ENCODE measurements at places on chromosomes 7 and 10.

- H3K27me3 ChIP-seq: peaks cover 50% of the 10 kb centered on the region
- H3K4me1 ChIP-seq: peaks cover 10% of the 10 kb centered on the region
- peaks cover 3% of the 10 kb centered on the region for H3K36me3 ChIP-seq
These were observed 162.2 kb downstream of the EGFR start for GRCh38 chr7:55180963-55181542.

- DNase-seq: no peak
- no peaks in the 10 kb centered on the region for H3K36me3 ChIP-seq
- peaks cover 5% of the 10 kb centered on the region for H3K4me1 ChIP-seq
- peak overlapping the region; percentile 27 for H3K27ac ChIP-seq
These were observed 38.0 kb upstream of the PCBD1 start for GRCh38 chr10:70926226-70927000.

DNA sequence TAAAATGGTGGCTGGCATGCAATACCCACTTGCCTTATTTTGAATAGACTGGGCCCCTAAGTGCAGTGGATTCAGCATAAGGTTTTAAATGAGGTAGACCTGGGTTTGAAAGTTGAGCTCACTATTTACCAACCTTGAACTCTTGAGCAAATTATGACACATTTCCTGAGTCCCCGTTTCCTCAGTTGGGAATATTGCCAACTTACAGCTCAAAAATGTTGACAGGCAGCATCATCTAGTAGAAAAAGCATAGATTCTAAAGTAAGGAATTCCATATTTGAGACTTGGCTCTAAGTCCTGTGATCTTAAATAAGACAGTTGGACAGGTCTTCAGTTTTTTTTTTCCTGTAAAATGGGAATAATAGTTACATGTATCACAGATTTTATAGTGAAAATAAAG is 305.5 kb downstream of the ACTR3B start:
- DNase-seq: no peak
- H3K27ac ChIP-seq: no peak overlapping the region
- no peaks in the 10 kb centered on the region for H3K36me3 ChIP-seq
- no peaks in the 10 kb centered on the region for H3K4me1 ChIP-seq
- H3K4me3 ChIP-seq: no peak overlapping the region

GRCh38 chr7:92988941-92989545 is 128.7 kb downstream of the SAMD9 start:
- no peak for DNase-seq
- no peak overlapping the region for H3K4me3 ChIP-seq
- H3K36me3 ChIP-seq: no peaks in the 10 kb centered on the region
- peaks cover 33% of the 10 kb centered on the region for H3K27me3 ChIP-seq
- no peak overlapping the region for H3K27ac ChIP-seq

GRCh38 chr10:114520453-114520852 is 116.2 kb upstream of the AFAP1L2 start:
- H3K27ac ChIP-seq: peak overlapping the region; percentile 30
- no peak for DNase-seq
- H3K27me3 ChIP-seq: no peaks in the 10 kb centered on the region
- H3K4me1 ChIP-seq: peaks cover 66% of the 10 kb centered on the region

DNA sequence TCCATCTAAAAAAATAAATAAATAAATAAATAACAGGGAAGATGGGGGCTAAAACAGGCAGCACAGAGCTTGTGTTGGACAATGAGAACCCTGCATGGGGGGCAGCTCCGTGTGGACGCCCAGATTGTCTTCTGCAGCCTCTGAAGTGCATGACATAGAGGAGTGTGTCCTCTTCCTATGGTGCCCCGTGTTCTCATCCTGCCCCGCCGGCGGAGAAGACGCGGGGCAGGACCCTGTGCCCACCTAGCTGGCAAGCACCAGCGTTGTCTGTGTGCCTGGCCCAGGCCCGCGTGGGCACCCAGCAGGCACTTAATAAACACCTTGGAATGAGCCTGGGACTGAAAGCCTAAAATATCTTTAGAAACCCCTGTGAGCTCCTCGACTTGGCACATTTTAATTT is 88.7 kb upstream of the DNAAF5 start:
- no peaks in the 10 kb centered on the region for H3K27me3 ChIP-seq
- no peak for DNase-seq
- no peak overlapping the region for H3K27ac ChIP-seq
- peaks cover 8% of the 10 kb centered on the region for H3K4me1 ChIP-seq
- H3K4me3 ChIP-seq: no peak overlapping the region
- peaks cover 9% of the 10 kb centered on the region for H3K36me3 ChIP-seq

DNA sequence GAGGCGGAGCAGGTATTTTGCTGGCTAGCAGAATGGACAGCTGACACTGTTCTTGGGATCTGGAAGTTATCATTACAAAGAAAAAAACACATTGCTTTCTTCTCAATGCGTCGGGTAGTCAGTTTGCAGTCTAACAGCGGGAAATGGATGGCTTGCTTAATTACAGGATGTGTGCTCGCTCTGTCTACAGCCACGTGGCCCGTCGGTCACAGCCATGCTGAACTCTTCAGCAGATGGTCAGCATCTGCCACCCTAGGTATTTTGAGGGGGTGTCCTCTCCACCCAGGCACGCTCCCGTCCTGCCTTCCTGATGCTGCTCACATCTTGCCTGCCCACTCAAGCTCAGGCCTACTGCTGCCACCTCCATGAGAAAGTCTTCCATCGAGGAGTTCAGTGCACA is 20.4 kb upstream of the INMT start:
- H3K36me3 ChIP-seq: no peaks in the 10 kb centered on the region
- H3K27ac ChIP-seq: no peak overlapping the region
- H3K4me3 ChIP-seq: no peak overlapping the region
- H3K27me3 ChIP-seq: no peaks in the 10 kb centered on the region
- no peak for DNase-seq

- peaks cover 17% of the 10 kb centered on the region for H3K36me3 ChIP-seq
- peaks cover 26% of the 10 kb centered on the region for H3K4me1 ChIP-seq
These were observed 1.2 kb upstream of the AHR start for GRCh38 chr7:17297243-17297642.

DNA sequence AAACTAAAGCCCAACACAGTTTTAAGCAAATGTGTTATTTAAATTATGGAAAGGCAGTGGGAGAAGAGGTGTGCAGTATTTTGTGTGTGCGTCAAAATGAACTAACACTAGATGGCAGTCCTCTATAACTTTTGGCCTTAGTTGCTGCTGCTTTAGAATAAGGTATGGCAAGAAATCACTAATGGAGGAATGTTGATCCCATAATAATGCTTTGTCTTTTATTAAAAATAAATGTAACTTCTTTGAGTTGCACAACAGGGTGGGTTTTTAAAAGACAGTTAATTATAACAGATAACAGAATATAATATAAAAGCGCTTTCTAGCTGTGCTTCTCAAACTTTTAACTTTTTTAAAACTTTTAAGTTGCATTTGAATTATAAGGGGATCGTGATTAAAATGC is 56.4 kb downstream of the BBS9 start:
- H3K4me1 ChIP-seq: peaks cover 5% of the 10 kb centered on the region
- no peak for DNase-seq
- H3K36me3 ChIP-seq: no peaks in the 10 kb centered on the region

DNA sequence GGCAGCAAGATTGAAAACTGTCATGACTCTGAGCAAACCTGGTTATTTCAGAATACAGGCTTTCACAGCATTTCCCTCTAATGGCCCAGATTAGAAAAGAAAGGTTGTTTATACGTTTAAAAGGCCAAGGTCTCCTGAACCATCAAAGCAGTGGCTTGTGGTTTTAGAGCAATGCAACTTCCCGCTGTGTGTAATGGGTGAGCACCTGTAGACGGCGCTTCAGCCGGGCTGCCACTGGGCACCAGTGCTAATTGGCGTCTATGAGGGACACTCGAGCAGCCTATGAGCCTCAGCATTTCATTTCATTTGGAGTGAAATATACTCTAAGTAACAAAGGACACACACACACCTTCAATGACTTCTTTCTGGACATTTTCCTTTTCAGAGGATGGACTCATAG is 671.0 kb upstream of the FZD8 start:
- H3K4me3 ChIP-seq: no peak overlapping the region
- H3K36me3 ChIP-seq: no peaks in the 10 kb centered on the region
- H3K27me3 ChIP-seq: no peaks in the 10 kb centered on the region
- no peak overlapping the region for H3K27ac ChIP-seq
- no peaks in the 10 kb centered on the region for H3K4me1 ChIP-seq

- H3K4me1 ChIP-seq: no peaks in the 10 kb centered on the region
- no peak overlapping the region for H3K27ac ChIP-seq
- peaks cover 5% of the 10 kb centered on the region for H3K36me3 ChIP-seq
- H3K4me3 ChIP-seq: no peak overlapping the region
- DNase-seq: no peak
- peaks cover 24% of the 10 kb centered on the region for H3K27me3 ChIP-seq
These were observed 108.0 kb downstream of the MKI67 start for GRCh38 chr10:128018236-128018635.

DNA sequence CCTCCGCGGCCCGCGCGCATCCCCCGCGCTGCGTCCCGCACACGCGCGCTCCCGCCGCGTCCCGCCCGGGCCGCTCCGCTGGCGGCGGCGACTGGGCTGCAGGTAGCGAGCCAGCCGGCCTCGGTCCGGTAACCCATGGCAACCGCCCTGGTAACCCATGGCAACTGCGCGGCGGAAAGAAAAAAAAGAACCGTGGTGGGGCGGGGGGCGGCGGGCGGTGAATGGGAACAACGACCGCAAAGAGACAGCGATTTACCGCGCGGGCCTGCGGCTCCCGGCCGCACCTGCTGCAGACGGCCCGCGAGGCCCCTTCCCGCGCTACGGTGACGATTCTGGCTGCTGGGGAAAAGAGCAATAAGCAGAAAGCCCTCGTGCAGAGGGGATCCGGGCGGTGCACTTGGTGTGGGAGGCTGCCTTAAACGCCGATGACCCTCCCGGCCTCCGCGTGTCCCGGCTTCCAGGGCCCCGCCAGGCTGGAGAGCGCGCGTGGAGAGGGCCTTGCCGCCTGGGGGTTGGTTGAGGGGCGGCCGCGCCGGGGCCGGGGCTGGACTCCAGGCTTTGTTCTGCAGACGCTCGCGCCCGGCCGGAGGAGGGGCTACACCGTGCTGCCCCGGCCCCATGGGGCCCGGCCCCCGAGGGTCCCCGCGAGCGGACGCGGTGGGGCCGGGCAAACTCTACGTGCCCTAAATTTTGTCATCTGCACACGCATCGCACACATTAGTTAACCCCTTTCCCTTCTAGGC is 84.7 kb downstream of the SNX10 start:
- DNase-seq: peak; percentile 20
- peaks cover 5% of the 10 kb centered on the region for H3K4me1 ChIP-seq
- peak overlapping the region; percentile 49 for H3K27ac ChIP-seq
- peaks cover 16% of the 10 kb centered on the region for H3K27me3 ChIP-seq
- peak overlapping the region; percentile 86 for H3K4me3 ChIP-seq

GRCh38 chr10:85651497-85651882 is 715.1 kb downstream of the GRID1 start:
- peaks cover 9% of the 10 kb centered on the region for H3K27me3 ChIP-seq
- H3K36me3 ChIP-seq: no peaks in the 10 kb centered on the region
- no peak overlapping the region for H3K4me3 ChIP-seq
- no peak overlapping the region for H3K27ac ChIP-seq
- DNase-seq: no peak

- H3K27ac ChIP-seq: peak overlapping the region; percentile 63
- no peaks in the 10 kb centered on the region for H3K27me3 ChIP-seq
- no peak for DNase-seq
These were observed 98.8 kb downstream of the PRKAG2 start for GRCh38 chr7:151777908-151778670.

DNA sequence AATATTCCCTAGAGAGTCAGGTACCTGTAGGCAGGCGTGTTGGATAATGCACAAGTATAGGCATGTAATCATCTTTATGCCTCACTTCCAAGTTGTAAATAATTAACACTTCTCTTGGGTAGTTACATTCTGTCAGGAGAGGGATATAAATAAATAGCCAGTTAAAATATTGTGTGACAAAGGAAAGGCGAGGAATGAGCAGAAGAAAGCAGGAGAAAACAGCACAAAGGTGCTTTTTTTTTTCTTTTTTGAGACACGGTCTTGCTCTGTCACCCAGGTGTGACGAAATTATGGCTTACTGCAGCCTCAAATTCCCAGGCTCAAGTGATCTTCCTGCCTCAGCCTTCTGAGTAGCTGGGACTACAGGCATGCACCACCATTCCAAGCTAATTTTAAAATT is 99.2 kb upstream of the LYZL2 start:
- H3K27ac ChIP-seq: no peak overlapping the region
- no peaks in the 10 kb centered on the region for H3K27me3 ChIP-seq

GRCh38 chr7:127600885-127601284 is 7.3 kb downstream of the FSCN3 start:
- H3K4me3 ChIP-seq: no peak overlapping the region
- no peaks in the 10 kb centered on the region for H3K27me3 ChIP-seq
- no peaks in the 10 kb centered on the region for H3K4me1 ChIP-seq
- no peak overlapping the region for H3K27ac ChIP-seq

DNA sequence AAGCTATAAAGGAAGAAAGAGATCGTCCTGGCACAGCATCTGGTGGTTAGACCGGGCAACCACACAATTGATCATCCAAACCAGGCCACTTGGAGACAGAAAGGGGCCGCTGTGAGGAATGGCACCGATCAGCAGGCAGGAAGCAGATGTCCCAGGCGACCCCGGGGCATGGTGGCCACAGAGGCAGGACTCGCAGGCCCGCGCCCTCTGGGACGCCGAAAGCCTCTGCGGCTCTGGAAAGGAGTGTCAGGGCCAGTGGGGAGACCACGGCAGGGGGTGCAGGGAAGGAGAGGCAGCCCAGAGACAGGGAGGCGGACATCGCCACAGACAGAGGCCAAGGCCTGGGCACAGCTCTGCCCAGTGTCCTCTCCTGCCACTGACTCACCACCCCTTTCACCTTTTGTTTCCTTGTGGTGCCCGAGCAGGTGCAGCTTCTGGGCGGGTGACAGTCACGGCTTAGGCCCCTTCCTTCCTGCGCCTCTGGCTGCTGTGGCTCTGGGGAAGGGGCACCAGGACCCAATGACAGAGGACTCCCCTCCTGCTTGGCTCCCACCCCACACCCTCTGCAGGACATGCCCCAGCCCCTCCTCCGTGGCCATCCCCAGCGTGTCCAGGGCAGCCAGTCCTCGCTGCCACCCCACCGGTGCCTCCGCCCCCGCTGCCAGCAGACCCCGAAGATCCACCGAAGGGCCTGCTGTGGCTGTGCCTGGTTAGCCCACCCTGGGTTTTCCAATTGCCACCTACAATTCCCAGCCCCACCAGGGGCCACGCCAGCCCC is 10.9 kb downstream of the STK32C start:
- peaks cover 12% of the 10 kb centered on the region for H3K4me1 ChIP-seq
- no peak for DNase-seq
- no peak overlapping the region for H3K27ac ChIP-seq

- DNase-seq: no peak
- H3K4me3 ChIP-seq: no peak overlapping the region
- H3K27me3 ChIP-seq: no peaks in the 10 kb centered on the region
These were observed 31.1 kb upstream of the RSBN1L start for GRCh38 chr7:77665161-77665560.

DNA sequence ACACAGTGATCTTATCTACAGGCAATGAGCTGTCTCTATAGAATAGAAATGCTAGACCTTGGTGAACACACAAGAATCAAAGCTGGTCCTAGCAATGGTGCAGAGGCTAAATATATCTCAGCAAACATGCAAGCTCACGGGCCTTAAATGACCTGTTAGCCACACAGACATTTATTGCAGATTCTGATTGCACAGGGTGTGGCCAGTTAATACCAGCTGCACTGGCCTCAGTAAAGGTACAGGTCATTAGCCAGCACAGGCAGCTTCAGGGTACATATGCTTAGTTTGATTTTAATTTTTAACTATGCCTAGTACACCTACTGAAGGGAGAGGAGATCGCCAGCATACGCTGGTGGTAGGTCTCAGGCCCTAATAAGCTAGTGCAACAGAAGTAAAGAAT is 265.4 kb upstream of the DGKB start:
- H3K27me3 ChIP-seq: no peaks in the 10 kb centered on the region
- no peaks in the 10 kb centered on the region for H3K36me3 ChIP-seq

- H3K4me1 ChIP-seq: peaks cover 4% of the 10 kb centered on the region
- no peak overlapping the region for H3K27ac ChIP-seq
- H3K36me3 ChIP-seq: no peaks in the 10 kb centered on the region
- no peak overlapping the region for H3K4me3 ChIP-seq
- no peak for DNase-seq
- peaks cover 51% of the 10 kb centered on the region for H3K27me3 ChIP-seq
These were observed 1.9 kb upstream of the HOXA5 start for GRCh38 chr7:27145165-27145913.
